ENCODE measurements at places on chromosomes 2 and 18.
A peak's percentile ranks its signal among the peaks of the same experiment; 100 is the strongest.

- no peak for DNase-seq
These were observed 78.6 kb upstream of the RANBP2 start for GRCh38 chr2:108640731-108641130.

DNA sequence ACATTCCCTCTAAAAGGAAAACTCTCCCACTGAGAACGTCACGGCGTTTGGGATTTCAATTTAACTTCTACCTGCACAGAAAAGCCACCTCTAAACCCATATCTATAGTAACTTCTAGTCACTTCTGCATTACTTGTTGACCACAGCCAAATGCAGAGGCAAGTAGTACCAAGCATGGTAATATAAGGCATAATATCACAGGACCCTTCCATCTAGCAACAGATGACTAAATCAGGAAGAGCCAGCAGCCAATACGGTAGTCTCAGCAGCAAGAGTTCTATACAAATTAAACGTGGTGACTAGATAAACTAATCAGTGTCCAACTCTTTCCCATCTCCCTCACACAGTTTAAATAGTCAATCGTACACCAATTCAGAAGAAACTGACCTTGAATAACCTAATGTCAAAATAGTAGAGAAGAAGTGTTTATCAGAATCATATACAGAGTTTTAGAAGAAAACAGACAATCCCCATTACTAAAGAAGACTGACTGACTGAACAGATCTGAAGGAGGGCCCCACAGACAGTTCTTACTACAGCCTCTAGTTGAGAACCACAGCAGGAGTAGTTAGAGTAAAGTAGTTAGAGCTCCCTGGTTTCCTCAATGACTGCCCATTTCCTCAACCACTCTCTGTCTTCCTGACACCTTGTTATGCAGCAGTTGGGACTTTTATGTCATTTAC lies 30.0 kb downstream of the MEMO1 start:
- DNase-seq, result peak; percentile 35

DNA sequence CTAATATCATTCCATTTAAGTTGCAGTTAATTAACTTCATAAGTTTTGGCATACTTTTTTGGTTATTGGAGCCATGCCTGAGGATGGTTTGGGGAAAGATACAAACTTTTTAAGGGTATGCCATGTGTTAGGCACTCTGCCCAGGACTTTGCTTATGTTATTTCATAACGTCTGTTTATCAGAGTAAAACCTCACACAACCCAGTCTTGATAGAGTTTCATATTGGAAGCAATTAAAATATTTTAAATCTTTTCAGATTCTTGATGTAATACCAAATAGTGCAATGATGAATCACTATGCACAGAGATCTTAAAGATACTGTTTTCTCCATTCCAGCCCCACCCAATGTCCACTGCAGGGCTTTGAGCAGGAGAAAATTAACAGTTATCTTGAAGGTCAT lies 529.1 kb upstream of the HNMT start:
- no peak for DNase-seq

DNA sequence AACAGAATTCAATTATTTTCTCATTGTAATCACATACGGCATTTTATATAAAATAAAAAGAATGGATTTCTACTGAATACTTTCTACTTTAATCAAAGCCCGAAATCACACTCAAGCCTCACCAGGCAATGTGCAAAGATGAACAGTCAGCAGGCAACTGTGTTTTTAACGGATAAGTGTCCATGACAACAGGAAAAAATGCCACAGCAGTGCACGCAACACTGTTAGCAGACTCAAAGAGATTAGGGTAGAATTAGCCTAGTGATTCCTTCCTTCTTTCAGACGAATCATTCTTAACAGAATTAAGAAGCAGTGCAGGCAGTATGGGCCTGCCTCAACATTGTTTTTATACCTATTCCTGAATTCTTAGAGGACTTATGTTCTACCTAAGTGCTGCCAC lies 135.6 kb downstream of the CDH2 start:
- DNase-seq, result no peak

- DNase-seq, result no peak
These were observed 16.5 kb upstream of the GPR155 start for GRCh38 chr2:174503161-174503809.

DNA sequence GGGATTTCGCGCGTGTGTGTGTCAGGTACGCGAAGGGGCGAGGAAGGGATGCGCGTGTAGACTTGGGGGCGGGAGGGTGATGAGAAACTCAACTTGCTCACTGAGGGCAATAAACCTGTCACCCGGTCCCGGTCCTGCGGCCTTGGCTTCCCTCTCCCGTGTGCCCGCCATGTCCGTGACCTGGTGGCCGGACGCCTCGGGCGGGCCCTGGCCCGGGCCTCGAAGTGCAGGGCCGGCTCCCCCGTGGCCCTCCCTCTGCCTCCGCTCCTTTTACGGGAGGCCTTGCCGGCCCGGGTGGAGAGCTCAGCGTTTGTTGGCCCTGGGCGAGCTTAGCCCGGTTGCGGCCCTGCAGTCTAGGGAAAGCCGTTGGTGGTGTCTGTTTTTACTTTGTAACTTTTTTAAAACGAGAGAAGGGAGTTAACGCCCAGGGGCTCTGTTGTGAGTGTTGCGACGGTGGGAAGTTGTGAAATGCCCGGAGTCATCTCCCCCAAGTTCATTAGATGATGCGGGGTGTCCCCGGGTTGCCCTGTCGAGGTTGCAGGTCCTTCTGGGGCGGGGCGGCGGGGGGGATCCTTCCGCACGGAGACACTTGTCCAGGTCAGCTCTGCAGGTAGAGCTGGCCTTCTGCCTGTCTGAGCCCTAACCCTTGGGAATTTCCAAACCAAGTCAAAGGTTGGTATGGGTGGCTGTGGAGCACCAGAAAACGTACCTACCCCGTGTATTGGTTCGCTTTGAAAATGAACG lies 883 bp downstream of the SMCHD1 start:
- DNase-seq, result peak; percentile 61

DNA sequence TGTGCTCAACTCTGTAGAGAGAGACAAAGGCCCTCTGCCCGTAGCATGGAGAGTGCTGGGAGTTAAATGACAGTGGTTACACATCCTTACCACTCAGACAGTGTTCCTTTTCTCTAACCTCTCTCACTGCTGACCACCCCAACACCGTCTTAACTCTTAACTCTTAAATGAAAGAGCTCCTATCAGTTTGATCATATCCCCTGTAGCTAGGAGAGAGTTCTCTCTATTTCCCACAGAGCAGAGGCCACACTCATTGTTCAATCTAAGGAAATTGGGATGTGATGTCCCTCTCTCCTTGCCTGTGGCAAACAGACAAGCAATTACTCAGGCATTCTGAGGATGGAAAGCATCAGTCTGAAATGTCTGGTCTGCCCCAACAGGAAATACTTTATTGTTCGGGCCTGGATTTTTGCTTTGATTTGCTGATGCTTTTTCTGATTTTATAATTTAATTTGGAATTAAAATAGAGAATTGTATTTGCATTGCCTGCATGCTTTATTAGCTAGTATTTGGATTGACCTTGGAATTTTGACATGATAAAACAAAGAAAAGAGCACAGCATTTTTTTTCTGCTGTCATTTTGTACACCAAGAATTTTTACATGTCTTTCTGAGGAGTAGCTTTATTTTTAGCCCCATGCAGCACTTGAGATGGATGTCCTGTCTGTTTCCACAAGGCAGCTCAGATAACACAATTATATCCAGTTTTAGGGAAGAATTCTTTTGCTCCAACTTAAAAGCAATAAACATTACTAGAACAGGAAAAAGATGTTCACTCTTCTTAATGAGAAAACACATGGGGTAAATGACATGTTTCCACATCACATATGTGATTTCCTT lies 27.7 kb upstream of the IER3IP1 start:
- no peak for DNase-seq

GRCh38 chr2:223894968-223895367 lies 50.2 kb downstream of the WDFY1 start:
- DNase-seq, result no peak

- DNase-seq, result peak; percentile 15
These were observed at the start of gene CERKL for GRCh38 chr2:181656450-181657291. Gene CERKL, minus strand, starts transcription at chr2:181657105. Its CDS starts 99 bp downstream, at chr2:181657006.

- DNase-seq, result no peak
These were observed 71.6 kb upstream of the GAREM1 start for GRCh38 chr18:32542221-32542798.
